Memory B cell (primary cell): ENCODE measurements at places on chromosomes 7 and 10.

DNA sequence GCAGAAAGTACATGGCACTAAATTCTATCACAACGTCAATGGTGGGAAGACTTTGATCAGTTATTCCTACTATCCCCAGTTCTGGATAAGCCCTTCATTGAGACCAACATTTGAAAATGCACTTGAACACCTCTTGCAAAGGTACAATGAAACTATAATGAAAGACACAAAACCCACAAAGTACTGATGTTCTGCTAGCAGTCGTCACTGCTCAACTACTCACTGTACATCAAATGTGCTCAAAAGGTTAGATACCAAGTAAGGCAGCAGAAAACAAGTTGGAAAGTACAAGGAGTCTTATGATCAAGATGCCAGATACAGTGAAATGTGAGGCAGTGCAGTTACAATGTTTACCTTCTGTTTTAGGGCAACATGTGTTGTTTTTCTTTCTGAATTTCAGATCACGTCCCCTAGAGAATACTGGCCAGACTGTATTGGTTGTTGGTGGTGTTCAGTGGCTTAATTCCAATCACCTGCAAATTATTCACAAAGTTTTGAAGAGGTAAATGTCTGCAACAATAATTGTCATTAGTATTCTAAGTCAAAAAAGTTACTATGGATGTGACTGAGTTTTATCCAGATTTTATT, 62.4 kb upstream of the WNT16 start:
- peaks cover 56% of the 10 kb centered on the region for H3K36me3 ChIP-seq
- DNase-seq = no peak
- peaks cover 15% of the 10 kb centered on the region for H3K4me1 ChIP-seq

DNA sequence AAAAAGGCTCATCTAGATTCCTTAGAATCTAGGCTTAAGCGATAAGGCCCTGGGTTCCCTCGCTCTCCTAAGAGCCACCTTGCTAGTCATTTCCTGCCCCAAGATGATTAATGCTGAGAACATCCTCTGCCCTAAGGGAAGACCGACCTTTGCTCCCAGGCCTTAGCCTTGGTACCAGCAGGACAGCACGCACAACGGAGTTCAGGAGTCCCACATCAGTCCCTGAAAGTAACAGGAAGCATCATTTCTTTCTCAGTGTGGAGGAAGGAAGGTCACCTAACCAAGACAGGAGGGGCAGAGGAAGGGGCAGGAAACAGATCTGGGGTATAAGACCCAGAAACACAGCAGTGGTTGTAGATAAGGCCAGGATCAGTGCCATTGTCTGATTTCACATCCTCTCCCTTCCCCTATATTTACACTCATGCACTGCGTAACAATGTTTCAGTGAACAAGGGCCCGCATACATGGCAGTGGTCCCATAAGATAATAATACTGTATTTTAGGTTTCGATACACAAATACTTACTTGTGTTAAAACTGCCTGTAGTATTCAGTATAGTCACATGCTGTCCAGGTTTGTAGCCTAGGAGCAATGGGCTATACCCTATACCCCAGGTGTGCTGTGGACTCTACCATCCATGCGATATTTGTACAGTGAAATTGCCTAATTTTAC, 8.1 kb upstream of the FAM107B start:
- H3K27ac ChIP-seq = no peak overlapping the region
- peaks cover 2% of the 10 kb centered on the region for H3K27me3 ChIP-seq
- no peak overlapping the region for H3K4me3 ChIP-seq
- H3K4me1 ChIP-seq = peaks cover 3% of the 10 kb centered on the region
- H3K36me3 ChIP-seq = no peaks in the 10 kb centered on the region

- H3K27me3 ChIP-seq = no peaks in the 10 kb centered on the region
- H3K4me1 ChIP-seq = peaks cover 25% of the 10 kb centered on the region
- no peaks in the 10 kb centered on the region for H3K36me3 ChIP-seq
- H3K27ac ChIP-seq = peak overlapping the region; percentile 9
- no peak overlapping the region for H3K4me3 ChIP-seq
- DNase-seq = no peak
Observed at GRCh38 chr7:69652947-69653701, 54.8 kb downstream of the AUTS2 start.

- DNase-seq = peak; percentile 40
- H3K27ac ChIP-seq = no peak overlapping the region
- H3K36me3 ChIP-seq = no peaks in the 10 kb centered on the region
- peaks cover 6% of the 10 kb centered on the region for H3K4me1 ChIP-seq
Observed at GRCh38 chr10:17257466-17258321, 29.7 kb downstream of the VIM start.

DNA sequence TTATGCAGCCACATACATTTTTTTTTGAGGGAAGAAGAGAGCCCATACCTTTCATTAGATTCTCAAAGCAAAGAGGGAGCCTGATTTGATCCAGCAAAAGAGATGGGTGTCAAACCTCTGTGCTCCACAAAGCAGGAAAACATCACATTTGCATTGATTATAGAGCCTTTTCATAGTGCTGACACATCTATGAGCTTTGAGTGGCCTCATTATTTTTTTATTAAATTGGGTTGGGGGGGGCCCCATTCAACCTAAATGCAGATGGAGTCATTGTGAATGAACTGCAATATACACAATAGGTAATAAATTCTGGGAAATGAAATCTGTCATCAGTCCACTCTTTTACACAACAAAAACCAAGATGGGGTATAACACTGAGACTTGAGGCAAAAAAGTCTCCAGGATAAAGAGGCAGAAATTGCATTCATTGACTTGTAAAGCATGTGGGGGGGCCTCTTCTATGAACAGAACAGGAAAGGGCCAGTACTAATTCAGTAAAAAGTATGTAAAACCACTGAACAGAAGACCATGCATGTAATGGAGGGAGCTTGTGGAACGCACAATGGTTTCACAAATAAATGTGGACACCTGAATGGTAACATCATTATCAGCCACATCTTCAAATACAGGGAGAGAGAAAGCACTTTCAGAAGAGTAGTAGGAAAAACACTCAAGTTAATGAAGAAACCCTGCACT, 17.7 kb upstream of the ASB4 start:
- H3K27ac ChIP-seq = no peak overlapping the region
- H3K27me3 ChIP-seq = peaks cover 1% of the 10 kb centered on the region
- no peak overlapping the region for H3K4me3 ChIP-seq
- H3K36me3 ChIP-seq = no peaks in the 10 kb centered on the region
- H3K4me1 ChIP-seq = peaks cover 9% of the 10 kb centered on the region

- peaks cover 3% of the 10 kb centered on the region for H3K27me3 ChIP-seq
- no peaks in the 10 kb centered on the region for H3K36me3 ChIP-seq
- no peak for DNase-seq
- peaks cover under 1% of the 10 kb centered on the region for H3K4me1 ChIP-seq
- no peak overlapping the region for H3K27ac ChIP-seq
Observed at GRCh38 chr10:48462482-48463020, 142.3 kb downstream of the ARHGAP22 start.

GRCh38 chr7:137871170-137871915, 24.6 kb upstream of the DGKI start:
- H3K4me1 ChIP-seq = no peaks in the 10 kb centered on the region
- H3K27me3 ChIP-seq = no peaks in the 10 kb centered on the region
- no peak for DNase-seq
- peaks cover 21% of the 10 kb centered on the region for H3K36me3 ChIP-seq
- H3K4me3 ChIP-seq = no peak overlapping the region

DNA sequence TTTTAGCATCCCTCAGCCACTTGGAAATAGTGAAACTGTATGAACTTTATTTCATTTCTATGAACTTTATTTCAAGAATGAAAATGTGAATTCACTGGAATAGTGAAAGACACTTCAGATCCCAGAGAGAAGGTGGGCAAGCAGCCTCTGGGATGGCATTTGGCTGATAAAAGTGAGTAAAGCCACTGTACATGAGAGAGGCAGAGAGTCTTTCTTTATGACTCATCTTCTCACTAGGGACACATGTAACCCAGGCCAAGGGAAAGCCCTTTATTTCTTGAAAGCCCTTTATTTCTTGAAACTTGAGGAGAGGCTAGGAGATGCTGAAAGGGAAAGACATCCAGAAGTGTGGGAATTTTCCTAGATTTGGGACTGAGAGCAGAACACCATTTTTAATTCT, 148.9 kb upstream of the SMIM30 start:
- no peak overlapping the region for H3K4me3 ChIP-seq
- H3K4me1 ChIP-seq = no peaks in the 10 kb centered on the region
- no peak for DNase-seq
- no peak overlapping the region for H3K27ac ChIP-seq
- H3K27me3 ChIP-seq = peaks cover 4% of the 10 kb centered on the region

DNA sequence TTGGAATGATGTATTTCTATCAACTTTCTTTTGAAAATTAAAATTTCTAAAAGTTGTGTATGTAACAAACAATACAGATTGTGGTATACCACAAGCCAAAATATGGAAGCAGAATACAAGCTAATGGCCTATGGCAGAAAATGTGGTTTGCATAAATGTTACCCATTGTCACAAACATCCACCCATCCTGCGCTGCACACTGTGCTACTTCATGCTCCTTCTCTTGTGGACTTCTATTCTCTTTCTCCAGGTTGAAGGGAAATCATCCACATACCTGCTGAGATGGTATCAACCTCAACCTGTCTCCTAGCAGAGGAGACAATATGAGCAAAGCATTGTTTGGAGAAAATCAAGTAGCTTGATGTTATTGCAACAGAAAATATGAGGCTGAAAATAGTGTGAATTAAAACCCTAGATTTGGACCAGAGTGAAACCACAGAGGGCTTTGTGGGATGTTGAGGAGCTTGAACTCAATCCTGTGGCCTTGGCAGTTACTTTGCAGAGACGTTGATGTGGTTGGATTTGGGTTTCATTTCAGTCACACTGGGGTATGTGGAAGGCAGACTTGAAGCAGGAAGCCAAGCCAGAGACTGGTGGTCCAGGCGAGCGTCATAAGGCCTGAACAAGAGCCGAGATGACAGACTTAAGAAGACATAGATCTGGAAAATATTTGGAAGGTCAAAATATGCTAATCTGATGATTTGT, 63.8 kb downstream of the ICA1 start:
- H3K27ac ChIP-seq = no peak overlapping the region
- H3K27me3 ChIP-seq = no peaks in the 10 kb centered on the region

DNA sequence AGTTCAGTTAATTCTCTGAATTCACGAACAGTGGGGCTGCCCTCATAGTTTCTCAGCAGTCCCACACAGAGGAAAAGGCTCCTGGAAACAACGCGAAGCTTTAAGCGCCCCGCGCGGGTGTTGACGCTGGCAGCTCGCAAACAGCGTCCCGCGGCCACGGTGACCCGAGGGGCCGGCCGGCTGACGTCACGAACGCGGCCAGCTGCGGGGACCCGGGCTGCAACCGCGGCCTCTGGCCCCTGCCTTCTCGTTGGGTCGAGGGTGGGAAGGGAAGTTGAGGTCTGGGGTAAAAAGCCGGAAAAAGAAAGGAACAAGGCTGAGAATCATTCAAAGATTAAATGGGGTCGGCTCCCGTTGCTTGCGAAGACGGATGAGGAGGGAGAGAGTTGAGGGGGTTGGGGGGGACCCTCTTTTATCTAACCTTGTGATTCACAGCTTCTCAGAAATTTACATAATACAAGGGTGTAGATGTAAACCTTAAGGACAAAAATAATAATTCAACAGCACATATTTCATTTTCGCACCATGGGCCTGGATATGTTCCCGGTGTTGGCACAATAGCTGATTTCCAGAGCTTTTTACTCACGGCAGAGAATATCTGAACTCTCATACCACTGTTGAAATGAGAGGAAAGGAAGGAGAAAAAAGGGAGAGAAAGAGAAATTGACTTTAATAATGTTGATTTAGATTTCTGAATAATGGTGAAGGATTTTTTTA, 7.3 kb upstream of the FEZF1 start:
- DNase-seq = no peak
- no peak overlapping the region for H3K4me3 ChIP-seq
- H3K4me1 ChIP-seq = no peaks in the 10 kb centered on the region
- H3K36me3 ChIP-seq = peaks cover 1% of the 10 kb centered on the region
- no peak overlapping the region for H3K27ac ChIP-seq

- no peaks in the 10 kb centered on the region for H3K27me3 ChIP-seq
- no peak for DNase-seq
- peak overlapping the region; percentile 65 for H3K27ac ChIP-seq
- H3K36me3 ChIP-seq = peaks cover 18% of the 10 kb centered on the region
- no peak overlapping the region for H3K4me3 ChIP-seq
- peaks cover 14% of the 10 kb centered on the region for H3K4me1 ChIP-seq
Observed at GRCh38 chr10:73478636-73479035, 17.2 kb downstream of the PPP3CB start.

DNA sequence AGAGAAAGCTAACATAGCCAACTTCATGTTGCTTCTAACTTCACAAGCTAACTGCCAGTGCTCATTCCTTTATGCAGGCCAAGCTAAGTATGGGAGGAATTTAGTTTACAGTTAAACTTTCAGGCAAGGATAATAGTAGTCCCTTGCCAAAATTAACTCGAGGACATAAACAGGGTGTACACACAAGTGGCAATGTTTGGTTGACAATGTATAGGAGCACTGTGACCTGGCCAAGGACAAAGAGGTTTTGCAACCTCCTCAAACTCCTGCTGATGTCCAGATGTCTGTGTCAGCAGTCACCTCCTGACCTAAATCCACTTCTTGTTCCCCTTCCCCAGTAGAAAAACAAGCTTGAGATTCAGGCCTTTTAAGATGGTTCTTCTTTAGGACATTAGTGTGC, 494.6 kb upstream of the KLF6 start:
- no peak overlapping the region for H3K4me3 ChIP-seq
- H3K36me3 ChIP-seq = no peaks in the 10 kb centered on the region
- no peak overlapping the region for H3K27ac ChIP-seq

DNA sequence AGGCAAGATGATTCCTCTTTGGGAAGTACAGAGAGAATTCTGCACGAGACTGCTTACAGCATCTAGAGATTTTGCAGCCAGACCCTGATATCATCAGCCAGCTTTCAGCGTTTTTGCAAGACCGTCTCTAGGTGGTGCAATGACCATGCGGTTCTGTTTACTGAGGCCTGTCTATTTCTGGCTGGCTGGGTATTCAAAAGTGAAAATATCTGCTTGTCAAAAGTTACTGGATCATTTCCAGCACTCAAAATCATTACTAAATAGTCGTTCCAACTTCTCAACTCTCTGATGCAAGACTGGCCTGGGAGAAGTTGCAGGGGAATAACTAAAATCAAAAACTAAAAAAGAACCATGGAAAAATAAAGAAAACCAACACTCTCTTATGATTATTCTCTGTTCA, 240.1 kb downstream of the ELMO1 start:
- H3K27ac ChIP-seq = peak overlapping the region; percentile 75
- H3K4me1 ChIP-seq = peaks cover 3% of the 10 kb centered on the region
- peak; percentile 28 for DNase-seq
- H3K36me3 ChIP-seq = peaks cover 32% of the 10 kb centered on the region
- H3K4me3 ChIP-seq = no peak overlapping the region

DNA sequence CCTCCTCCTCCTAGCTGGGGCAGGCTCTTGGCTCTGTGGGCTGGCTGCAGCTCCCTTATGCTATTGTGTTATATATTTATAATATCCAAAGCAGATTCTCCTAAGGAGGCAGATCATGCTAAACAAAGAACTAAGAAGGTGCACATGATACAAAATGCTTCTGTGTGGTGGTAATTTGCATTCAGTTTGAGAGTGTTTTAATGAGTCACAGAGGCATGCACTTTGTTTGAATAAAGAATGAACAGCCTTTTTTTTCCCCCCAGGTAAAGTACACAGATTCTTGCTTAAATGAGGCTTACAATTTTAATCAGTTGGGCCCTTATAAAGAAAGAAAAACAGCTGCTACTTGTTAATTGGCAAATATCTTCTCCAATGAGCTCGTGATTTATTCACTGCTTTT, 95.0 kb downstream of the FANK1 start:
- no peaks in the 10 kb centered on the region for H3K36me3 ChIP-seq
- DNase-seq = no peak
- H3K27me3 ChIP-seq = no peaks in the 10 kb centered on the region
- H3K4me1 ChIP-seq = no peaks in the 10 kb centered on the region
